ENCODE measurements at places on chromosomes 6 and 20.
A peak's percentile ranks its signal among the peaks of the same experiment; 100 is the strongest.

DNA sequence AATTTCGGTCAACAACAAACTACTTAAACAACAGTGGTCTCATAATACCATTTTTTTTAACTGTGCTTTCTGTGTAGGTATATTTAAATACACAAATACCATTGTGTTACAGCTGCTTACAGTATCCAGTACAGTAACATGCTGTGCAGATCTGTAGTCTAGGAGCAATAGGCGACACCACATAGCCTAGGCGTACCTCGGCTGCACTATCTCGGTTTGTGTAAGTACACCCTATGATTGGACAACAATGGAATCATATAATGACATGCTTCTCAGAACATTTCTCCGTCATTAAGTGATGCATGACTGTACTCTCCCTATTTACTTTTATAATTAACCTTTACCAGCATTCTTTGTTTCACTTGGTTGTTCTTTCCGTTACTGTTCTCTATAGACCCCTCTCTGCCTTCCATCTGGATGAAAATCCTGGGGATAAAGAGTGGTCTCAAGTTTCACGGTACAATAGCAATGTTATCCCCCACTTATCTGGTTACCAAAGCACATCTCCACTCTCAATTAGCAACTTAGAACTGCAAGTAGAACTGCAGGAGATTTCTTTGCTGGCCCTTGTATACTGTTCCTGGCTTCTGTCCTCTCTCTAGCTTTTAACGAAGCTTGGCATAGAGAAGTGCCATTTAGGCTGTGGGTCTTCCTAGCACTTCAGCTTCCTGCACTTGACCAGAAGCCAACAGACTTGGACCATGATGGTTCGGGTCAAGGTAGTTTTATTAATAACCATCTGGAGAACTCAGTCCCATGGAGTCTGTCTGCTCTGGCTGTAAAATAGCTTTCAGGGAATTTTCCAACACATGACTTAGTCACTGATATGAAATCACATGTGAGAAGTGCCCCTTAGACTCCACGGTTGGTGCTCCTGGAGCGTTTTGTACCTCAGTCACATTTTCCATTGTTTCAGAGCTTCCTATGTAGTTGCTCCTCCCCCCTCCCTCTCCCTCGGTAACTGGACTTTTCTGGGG is 80.4 kb upstream of the POPDC3 start:
- DNase-seq = peak; percentile 12

DNA sequence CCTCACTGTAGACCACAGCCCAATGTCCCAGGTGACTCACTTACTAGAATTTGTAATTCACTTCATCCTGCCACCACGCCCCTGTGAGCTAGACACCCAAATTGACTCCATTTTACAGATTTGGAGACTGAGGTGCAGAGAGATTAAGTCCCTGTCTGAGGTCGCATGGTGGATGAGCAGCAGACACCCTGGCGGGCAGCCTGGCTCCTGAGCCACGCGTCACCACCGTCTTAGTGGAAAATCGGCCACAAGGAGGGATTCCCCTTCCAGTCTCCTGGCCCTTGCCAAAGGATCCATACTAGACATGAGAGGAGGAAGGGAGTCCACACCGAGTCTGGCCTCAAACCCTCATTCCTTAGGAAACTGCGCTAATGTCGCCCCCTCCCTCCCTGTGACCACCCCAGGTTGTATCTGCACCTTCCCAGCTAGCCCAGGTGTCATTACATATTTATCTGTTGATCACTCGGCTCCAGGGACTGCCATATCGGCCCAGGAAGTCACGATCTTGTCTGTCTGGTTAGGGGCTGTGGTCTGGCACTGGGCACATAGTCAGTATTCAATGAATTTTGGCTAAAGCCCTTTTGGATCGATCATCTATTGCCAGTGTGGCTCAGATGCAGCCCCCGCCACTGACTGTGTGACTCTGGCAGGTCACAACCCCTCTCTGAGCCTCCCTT is 25.7 kb upstream of the PTGIS start:
- DNase-seq = no peak

DNA sequence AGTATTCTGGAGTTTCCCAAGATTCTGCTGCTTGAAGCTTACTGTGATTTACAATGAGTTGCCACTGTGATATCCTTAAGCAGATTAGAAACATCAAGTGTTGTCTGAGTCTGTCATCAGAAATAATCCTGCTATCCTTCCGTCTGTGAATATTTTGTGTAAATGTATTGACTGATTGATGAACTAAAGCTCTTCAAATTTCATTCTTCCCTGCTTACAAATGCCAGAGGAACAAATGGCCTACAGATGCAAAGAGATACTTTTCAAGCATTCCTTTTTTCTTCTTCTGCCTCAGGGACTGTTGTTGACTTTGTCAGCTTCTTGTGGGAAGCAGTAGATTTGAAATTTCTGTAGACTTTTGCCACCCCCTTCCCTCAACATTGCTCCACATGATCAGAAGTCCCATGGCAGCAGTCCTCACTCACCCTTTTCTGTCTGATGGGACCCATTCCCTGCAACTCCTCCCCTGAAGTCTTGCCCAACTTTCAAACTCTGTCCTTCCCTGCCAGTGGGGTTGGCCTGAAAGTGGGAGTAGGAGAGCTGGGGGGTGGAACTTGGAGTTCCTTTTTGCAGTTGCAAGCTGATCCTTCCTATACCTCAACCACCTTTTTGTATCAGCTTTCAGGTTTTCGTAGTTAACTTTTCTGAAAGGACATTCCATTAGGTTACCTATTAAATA is 38.5 kb upstream of the MLIP start:
- DNase-seq = no peak

DNA sequence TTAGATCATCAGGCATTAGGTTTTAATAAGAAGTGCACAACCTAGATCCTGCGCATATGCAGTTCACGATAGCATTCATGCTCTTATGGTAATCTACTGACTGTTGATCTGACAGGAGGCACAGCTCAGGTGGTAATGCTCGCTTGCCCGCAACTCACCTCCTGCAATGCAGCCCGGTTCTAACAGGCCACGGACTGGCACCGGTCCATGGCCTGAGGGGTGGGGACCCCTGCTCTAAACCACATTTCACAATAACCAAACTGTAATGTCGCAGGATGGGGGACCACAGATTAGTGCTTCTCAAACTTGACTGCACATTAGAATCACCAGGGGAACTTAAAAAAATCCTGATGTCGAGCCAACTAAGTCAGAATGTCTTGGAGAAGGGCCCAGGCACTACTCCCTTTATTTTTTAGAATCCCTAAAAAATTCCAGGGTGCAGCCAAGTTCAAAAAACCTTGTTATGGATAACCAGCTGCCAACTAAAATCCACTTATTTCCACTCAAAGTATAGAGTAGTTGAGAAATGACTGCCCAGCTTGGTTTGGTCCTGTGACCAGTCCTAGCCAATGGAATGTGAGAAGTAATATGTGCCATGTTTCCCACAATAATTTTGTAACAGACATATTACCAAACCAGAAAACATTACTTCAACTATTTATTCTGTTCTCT is 3.1 kb downstream of the SHPRH start:
- no peak for DNase-seq

GRCh38 chr6:46400898-46401297 is 90.4 kb downstream of the RCAN2 start:
- no peak for DNase-seq

DNA sequence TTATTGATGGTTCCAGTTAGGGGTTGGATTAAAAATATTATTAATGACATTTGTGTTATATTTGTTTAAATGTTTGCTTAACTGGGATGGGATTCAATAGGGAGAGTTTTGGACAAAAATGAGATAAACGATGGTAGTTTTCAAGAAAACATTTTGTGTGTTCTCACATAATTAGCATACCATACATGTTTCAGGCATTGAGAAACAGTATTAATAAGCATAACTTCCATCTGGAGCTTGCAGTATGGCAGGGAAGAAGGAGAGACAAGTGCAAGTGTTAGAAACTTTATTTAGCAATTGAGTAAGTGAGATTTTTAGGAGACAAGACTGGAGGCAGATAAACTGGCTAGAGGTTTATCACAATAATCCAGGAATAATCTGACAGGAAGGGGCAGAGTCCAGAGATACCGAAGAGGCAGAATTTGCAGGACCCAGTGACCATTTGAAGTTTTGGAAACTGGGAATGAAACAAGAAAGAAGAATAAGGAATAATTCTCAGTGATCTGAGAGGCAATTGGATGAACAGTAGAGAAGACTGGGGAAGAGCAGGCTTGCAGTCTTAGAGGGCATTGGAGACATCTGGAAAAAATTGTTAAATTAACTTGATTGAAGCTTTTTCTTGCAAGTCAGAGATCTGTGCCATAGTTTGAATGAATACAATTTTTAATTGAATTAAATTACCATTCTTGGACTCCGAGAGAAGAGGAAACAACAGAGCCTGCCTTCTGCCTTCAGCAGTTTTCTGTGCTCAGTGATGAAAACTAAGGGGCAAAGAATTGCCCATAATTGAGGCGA is 73.0 kb upstream of the PTCHD4 start:
- no peak for DNase-seq

- no peak for DNase-seq
Observed at GRCh38 chr20:22559711-22560318, 24.6 kb downstream of the FOXA2 start.

DNA sequence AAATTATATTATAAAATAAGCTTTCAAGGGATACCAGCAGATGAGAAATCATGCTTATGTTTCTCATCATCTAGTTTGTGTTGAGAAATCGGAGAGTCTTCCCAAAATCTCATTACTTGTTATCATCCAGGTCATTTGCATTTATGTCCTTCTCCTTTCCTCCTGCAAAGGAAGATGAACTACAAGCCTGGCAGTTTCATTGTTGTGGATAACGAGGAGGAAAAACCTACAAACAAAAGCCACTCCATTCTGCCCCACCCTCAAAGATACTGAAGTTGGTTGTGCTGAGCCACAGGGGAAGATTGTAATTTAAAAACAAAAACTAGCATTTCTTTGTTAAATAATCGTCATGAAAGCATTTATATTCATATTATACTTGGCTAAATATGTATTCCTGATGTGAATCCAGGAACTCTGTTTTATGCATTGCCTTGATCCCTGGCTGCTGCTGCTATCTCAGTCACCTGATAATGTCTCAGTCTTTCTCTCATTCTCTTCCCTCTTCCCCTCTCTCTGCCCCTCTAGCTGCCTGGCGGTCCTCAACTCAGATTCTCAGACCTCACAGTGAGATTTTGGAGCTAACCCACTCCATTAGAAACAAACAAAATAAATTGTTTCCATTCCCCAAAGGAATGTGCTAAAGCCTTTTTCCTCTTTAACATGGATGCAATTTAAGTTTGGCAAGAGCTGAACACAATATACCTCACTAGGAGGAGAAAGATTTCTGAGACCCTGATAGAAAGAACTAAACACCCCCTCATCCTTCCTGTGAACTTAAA is 185.3 kb downstream of the ADAT2 start:
- DNase-seq = no peak

DNA sequence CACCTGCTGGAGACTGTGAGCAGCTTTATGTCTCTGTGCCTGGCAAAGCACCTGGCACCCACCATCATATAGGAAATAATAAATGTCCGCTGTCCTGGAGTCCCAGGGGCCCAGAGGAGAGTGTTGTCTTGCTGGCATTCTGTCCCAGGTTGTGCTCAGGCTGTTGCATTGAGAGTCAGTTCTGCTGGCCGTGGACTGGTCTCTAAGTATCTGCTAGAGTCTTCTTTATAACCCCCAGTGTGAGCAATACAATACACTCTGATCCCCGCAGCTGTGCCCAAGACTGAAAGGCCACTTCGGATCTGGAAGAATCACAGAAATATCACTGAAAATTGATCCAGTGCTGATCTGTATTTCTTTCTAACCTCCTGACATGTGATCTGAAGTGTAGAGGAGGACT is 38.3 kb upstream of the HINT3 start:
- no peak for DNase-seq

DNA sequence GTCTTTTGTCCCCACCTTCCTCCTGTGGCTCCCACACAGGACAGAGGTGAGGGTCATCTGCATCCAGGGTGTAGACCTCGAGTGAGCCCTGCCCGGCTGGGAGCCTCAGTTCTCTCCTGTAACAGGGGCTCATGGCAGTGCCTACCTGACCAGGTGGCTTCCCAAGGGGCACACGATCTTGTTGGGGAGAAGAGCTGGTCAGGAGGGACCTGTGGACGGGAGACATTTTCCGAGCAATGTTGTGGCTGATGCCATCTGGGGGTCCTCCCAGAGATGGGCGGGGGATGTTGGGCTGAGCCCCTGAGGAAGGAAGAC is 51.9 kb downstream of the CEBPB start:
- DNase-seq = no peak

- DNase-seq = no peak
Observed at GRCh38 chr20:58579069-58579818, 64.0 kb upstream of the APCDD1L start.

GRCh38 chr6:11970114-11970513 is 42.0 kb upstream of the HIVEP1 start:
- DNase-seq = no peak

DNA sequence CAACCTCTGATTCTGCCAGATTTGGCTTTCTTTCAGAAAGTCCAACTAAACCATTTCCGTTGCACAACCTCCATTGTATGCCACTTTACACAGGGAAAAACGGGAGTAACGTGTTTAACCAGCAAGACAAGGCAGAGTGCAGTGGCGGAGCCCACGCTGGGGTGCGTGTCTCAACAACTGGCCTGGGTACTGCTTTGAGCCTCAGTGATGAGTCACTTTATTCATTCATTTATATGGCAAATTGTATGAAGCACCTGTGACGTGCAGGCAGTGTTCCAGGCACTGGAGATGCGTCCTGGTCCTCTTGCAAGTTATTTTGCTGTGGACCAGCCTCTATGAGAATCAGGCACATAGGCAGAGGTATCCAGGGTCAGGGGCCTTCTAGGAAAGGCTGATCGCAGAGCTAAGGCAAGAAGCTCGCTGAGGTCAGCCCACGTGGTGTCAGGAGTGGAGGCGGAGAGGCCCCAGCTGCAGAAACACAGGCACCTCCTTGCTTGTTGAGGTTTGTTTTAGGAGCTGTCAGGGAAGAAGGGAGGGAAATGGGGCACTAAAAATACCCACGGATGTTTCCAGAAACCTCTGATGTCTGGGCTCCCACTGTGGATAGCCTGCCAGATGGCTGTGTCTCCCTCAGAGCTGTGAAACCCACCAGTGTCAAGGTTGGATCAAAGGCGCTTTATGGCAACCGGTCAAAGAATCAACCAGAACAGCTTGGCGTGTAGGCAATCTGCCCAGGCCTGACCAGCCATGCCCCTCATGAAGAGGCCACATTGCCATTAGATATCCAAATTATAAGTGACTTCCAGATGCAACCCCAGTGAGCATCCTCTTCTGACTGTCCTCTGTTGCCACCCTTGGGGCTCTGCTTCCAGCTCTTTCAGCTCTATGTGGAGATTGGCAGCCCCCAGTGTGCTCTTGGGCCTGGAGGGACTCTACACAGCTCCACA is 157.2 kb downstream of the CD83 start:
- no peak for DNase-seq

Data from NCI-H2029 (cell line).